ENCODE measurements at places on chromosomes 5 and 9.

DNA sequence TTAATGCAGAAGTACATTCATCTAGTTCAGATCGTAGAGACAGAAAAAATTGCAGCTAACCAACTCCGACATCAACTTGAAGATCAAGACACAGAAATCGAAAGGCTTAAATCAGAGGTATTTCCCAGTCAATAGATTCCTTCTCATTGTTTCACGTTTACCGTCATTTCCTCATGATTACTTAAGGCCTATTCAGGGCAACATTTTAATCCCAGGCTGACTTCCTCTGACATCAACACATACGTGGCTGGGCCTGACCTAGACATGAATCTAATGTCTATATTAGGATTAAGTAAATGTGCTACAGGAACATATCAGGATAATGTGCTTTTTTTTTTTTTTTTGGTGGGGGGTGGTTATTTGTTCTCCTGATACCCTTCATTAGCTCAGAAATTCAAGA, 107.9 kb downstream of the RASGRF2 start:
- no peak for DNase-seq

DNA sequence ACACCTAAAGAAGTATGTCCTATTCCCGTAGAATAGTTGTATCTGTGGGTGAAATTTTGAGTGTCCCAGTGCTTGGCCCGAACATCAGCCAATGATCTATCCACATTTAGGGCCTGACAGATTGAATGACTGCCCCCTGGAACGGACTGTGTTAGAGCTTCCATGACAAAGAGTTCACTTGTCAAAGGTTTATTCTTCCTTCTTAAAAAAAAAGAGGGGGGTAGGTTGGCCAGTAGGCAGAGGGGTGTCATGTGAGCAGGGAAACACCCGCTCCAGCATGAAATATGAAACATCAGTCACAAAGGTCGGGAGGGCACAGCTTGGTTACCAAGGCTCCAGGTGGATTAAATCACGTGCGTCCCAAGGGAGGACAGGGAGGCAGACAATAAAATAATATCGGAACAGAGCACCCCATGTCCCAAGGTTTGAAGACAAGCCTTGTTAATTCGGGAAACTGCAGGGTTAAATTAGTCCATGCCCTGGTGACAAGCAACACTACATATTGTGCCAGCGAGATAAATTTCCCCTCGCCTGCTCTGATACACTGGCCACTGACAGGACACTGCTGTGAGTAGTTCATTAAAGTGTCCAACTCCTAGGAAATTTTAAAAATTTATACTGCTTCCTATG, 401.2 kb downstream of the IRX1 start:
- no peak for DNase-seq

GRCh38 chr5:138725153-138725817, 27.9 kb upstream of the CTNNA1 start:
- DNase-seq: no peak

DNA sequence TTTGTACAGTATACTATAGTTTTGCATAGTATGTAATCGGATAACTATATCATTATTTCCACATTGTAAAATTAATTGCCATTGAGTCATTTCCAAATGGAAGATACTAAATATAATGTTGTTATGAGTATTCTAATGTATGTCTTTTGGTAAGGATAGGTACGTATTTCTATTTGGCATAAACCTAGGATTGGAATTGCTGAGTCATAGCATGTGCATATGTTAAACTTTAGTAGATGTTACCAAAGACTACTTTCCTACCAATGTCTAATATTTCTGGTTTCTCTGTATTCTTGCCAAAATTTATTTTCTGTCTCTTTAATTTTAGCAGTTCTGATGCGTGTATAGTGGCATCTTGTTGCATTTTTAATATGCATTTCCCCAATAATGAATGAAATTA, 825.1 kb upstream of the ARRDC3 start:
- DNase-seq: no peak

DNA sequence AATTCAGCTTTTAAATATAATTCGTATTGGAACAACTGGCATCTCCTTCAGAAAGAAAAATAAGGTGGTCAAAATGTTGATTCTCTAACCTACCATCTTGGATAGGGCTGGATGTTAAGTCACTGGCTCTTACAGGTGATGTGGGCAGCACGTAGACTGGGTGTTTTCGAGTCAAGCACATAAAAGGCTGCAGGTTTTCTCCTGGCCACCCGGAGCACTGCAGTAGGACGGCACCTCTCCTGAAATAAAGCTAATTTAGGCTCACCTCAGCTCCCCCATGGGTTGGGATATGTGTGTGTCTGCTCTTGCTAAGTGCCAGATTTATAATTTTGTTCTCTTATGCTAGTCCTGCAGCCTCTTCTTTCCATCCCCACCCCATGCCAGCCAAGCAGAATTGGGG, 80.3 kb downstream of the IQGAP2 start:
- no peak for DNase-seq

- no peak for DNase-seq
Observed at GRCh38 chr9:132881826-132882225, 3.1 kb downstream of the SPACA9 start.

DNA sequence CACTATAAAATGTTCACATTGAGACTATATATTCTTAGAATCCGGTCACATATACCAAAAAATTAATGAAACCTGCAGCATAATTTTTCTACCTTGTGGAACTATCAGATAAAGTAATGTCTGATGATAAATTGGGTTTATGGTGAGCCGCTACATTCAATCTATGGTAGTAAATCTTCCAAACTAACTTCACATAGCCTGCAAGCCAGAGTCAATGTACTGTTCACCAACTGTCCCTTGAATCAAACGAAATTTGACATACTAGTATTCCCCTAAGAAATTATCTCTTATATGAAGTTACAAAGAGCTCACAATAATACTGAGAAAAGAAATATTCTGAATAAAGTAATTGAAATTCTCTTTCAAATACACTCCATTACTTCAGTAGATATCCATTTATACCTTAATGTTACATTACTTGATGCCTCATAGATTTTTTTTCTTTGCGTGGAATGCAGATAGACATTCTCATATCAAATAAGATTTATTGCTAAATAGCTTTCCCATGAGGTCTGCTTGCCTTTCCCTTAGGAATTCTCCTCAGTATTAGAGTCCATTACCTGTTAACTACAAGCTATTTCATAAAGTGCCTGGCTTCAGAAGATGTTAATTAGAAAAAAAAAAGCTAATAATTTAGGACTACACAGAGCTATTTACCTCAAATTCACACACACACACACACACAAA, 169.5 kb downstream of the PTPRD start:
- DNase-seq: no peak

- no peak for DNase-seq
Observed at GRCh38 chr5:760363-761058, 24.0 kb downstream of the ZDHHC11B start.

DNA sequence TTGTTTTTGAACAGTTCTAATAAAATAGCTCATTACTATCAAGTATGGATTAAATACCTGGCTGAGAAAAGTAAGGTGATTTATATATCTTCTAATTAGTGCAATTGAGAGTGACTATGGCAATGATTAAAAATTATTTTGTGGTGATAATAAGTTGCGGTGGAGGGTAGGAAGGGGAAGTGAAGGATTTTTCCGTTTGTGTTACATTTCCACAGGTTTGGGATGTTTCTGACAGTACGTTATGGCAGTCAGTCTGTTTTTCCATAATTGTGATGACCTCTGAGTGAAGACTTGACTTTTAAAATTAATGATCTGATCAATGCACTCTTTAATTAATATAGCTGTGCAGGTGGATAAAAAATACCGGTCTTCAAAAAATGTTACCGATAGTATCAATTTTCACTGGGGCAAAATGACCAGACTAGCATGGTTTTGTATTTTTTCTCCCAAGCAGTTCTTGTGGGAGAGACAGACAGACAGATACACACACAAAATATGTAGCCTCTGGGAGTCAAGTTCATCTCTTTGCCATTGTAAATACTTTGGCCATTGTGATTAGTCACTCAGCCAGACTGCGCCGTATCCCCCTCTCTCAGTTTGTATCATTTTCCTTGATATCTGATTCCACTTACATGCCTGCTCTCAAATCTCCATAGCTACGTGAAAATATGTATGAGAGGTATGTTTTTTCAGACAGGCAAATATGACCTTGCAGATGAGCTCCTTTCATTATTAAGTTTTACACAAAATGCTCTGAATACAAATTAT, 60.2 kb downstream of the ARHGAP26 start:
- DNase-seq: no peak

DNA sequence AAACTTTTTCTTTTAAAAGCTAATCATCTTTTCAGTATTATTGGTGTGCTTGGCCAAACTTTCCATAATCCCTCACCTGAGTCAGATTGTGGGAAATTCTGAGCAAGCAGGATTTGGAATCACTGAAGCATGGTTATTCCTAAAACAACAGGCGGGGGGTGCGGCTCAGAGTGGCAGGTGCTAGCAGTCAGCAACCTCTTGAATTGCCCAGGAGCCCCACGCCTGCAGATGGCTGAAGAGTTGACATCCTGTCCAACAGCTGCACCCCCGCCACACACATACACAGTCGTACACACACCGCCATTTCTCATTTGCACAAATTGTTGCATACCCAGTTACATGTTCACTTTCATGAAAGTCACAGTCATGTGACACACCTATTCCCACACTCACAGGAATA, 96.6 kb downstream of the LHX2 start:
- no peak for DNase-seq

DNA sequence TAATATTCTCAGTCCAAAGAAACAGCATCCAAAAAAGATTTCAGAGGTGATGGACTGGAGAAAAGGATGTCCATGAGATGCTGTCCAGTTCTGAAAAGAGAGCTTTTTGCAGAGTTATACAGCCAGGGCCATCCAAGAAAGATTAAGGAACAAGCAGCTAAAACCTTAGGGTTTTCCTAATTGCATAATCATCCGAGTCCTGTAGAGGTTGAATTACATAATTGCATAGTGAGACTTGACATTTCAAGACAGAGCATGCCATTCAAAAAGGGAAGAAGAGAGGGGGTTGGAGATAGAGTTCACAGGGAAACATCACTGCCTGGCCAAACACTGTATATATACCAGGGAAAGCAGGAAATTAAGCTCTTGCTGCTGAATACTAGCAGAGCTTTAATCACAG, 1729.2 kb upstream of the WWC1 start:
- no peak for DNase-seq

DNA sequence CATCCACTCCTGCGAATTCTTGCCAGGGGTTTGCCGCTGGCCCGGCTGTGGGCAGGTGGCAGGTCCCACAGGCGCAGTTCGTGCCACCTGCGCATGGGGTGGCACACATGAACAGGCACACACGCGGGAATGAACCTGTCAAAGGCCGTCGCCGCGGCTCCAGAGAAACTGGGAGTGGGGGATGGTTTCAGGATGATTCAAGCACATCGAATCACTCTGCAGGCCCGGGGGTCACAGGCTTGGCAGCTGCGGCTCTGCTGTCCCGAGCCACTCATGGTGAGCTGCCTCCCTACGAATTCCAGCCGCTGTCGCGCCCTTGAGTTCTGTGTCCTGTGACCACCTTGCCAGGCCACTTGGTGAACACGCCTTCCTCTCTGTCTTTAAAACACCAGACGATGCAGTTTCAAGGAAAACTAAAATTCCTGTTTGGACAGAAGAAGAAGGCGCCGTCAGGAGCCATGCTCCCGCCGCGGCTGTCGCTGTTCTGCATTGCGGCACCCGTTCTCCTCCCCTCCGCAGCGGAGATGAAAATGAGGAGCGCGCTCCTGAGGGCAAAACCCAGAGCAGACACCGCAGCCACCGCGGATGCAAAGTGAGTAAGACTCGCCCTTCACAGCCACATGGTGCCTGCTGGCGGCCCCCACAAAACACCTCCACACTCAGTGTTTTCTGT, 15.4 kb upstream of the EXOC3 start:
- no peak for DNase-seq

Measured in activated CD8-positive, alpha-beta memory T cell treated with anti-CD3 and anti-CD28 coated beads for 48 hours (primary cell).